Activated CD4-positive, alpha-beta T cell treated with anti-CD3 and anti-CD28 coated beads, Interleukin-2, Interleukin-4, amounts not matched to agents 100 ng/mL and 50 ng/mL, durations not matched to agents 16 hours and 8 hours (primary cell): ENCODE measurements at places on chromosomes 13 and 19.

DNA sequence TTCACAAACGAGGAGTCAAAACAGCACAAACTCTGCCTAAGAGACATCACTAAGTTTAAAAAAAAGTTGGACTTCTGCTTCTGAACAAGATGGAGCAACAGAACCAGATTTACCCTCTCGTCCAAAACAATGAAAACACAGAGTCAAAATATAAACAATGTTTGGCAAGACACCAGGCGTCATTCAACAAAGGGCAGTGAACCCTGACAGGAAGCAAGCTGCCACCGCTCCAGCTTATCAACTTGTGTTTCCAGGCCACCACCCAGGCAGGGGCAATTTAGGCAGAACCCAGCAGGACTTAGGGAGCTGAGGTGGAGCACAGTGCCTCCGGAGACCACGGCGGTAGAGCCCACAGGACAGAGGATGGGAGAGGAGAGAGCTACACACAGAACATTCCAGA is 8.6 kb upstream of the NAPA start:
- DNase-seq, result no peak

DNA sequence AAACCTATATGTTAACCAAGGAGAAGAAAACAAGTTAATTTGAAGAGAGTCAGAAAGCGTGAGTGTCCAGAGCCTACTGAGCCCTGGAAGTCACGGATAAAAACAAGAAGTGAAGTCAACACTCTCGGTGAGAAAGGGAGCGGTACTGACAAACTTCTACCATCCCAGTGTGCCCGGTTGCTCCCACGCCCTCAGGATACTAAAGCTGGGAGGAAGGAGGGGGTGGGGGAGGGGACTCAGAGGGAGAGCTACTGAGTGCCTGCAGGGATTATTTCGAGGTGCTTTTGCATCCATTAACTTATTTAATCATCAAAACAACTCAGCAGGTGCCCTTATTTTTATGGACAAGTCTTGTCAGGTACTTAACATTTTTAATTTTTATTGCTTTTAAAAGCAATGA is 166.2 kb downstream of the ZIC5 start:
- no peak for DNase-seq

DNA sequence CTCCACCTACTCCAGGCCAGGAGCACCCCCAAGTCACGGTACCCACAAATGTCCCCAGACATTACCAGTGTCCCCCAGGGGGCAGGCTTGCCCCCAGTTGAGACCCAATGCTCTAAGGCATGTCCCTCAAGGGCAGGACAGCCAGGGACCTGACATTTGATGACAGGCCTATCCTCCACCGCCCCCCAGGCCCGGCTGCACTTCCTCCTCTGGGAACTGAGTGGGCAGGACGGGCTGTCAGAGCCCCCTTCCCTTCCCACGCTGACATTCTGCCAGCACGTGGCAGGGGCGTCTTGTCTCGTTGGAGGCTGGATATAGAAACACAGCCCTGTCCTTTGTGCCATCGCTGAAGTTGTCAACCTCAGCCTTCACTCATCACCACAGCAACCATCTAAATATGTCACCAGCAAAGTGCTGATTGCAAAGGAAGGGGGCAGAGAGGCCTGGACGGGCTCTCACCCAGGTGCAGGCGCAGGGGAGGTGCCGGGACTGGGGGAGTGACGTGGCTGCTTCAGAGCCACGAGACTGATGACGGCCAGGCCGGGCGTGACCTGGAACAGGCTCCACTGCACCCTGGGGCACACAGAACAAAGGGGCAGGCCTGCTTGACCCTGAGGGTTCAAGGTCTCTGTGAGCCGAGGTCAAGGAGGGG is 38.4 kb downstream of the GNG7 start:
- DNase-seq, result no peak

DNA sequence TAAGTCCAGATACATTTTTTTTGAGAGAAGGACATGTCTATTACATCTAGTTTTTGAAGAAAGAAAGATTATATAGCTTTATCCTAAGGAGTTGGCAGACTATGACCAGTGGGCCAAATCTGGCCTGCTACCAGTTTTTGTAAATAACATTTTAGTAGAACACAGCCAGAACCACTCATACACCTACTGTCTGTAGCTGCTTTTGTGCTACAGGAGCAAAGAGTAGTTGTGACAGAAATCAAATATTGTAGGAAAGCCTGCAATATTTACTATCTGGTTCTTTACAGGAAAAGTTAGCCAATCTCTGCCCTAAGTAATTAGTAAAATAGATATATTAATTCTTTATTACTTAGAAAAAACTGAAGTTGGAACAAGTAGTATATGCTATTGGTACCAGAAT is 17.2 kb downstream of the TDRD3 start:
- no peak for DNase-seq

DNA sequence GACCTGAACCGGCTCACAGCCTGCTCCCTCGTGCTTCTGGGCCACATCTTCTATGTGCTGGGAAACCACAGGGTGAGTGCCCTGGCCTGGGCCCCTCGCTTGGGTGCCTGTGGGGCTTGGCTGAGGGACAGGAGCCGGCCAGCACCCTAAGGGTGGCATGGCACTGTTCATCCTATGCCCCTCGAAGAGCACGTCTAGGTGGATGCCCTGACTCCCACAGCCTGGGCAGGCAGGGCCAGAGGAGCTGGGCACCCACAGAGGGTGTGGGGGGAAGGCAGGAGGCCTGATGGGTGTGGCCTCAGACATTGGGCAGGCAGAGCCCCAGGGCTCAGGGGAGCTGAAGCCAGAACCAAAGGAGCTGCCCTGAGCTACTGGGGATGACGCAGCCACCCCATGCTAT is 28.7 kb downstream of the MAU2 start:
- no peak for DNase-seq

DNA sequence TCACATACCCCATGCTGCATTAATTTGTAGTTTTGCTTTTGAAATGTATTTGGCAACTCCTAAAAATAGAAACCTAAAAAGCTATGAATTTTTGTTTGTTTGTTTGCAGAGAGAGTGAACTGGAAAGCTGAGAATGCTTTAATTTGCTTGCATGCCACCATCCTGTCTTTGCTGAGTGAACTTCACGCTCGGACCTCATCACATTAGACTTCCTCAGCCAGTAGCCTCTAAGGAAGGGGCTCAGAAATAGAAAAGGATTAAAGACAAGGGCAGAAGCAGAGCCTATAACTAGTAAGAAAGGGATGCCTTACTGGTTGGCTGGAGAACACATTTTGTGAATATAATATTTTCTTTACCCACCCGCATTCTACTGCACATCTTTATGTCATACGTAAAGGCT is 275.1 kb downstream of the DCLK1 start:
- no peak for DNase-seq

- DNase-seq, result no peak
These were observed 9.4 kb downstream of the ITPKC start for GRCh38 chr19:40726279-40726678.

- no peak for DNase-seq
These were observed 908.9 kb upstream of the MIR17HG start for GRCh38 chr13:90438576-90438975.
